Activated naive CD8-positive, alpha-beta T cell treated with anti-CD3 and anti-CD28 coated beads, Interleukin-2, amount 10 ng/mL, durations not matched to agents 7 days and 5 days (primary cell): ENCODE measurements at places on chromosomes 6 and 20. TPM values are rescaled to one million over a fixed set of nuclear protein-coding genes. Genes with fewer than 3 reads are reported as not detected.
A peak's percentile ranks its signal among the peaks of the same experiment; 100 is the strongest.

DNA sequence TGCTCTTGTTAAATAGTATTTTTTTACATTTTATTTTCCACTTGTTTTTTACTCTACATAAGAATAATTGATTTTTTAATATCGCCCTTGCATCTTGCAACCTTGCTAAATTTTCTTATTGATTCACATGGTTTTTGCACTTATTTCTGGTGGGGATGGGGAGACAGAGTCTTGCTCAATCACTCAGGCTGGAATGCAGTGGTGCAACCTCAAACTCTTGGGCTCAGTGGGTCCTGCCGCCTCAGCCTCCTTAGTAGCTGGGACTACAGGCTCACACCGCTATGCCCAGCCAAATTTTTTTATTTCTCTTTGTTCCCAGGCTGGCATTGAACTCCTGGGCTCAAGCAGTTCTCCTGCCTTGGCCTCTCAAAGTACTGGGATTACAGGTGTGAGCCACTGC is 30.3 kb downstream of the LIN28B start:
- H3K4me3 ChIP-seq = no peak overlapping the region
- DNase-seq = no peak
- peaks cover 12% of the 10 kb centered on the region for H3K27me3 ChIP-seq
- H3K36me3 ChIP-seq = no peaks in the 10 kb centered on the region

DNA sequence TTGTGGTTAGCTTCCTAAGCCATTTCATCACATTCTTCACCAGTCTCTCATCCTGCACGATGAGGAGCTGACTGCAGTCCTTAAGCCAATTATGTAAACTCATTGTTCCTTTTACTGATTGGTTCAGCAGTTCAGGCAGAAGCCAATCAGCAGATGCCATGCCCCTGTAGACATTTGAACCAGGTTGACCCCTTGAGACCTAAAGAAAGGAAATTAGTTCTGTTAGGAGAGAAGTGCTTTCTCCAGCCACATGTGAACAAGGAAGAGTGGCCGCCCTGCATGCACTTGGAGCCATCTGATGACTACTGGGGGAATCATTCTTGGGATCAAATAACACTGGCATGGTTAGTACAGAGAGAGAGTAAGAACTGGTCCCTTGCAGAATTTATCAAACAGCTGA is 535.2 kb upstream of the ID4 start:
- no peaks in the 10 kb centered on the region for H3K4me1 ChIP-seq
- H3K27me3 ChIP-seq = no peaks in the 10 kb centered on the region
- no peak overlapping the region for H3K27ac ChIP-seq
- no peaks in the 10 kb centered on the region for H3K36me3 ChIP-seq

Gene LAMP5
- not detected for total RNA-seq

DNA sequence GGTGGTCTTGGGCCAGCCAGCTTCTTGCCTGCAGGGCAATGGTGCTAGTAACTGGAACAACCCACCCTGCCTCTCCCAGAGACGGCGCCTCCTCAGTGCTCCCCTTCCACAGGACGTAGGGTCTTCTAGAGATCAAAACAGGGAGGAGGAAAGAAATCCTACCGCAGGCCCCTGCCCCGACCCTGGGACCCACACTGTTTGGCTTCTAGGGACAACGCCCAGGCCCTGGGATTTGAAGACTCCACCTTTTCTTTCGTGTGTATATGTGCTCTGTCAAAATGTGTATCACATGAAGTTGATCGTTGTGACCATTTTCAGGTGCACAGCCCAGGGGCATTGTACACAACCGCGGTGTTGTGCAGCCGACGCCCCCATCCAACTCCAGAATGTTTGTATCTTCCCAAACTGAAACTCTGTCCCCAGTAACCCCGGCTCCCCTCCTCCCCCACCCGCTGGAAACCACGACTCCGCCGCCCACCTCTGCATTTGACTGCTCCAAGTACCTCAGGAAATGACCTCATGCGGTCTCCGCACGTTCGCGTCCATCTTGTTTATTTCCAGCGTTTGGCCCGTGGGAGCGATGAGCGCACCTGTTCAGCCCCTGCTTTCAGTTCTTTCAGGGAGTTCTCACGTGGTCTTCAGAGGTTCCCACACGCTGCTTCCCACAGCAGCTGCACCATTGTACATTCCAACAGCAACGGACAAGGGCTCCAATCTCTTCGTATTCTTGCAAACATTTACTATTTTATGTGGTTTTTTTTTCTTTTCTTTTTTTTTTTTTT is 3.4 kb upstream of the BHLHE23 start:
- H3K4me3 ChIP-seq = peak overlapping the region; percentile 90
- peaks cover 72% of the 10 kb centered on the region for H3K27me3 ChIP-seq
- peaks cover 11% of the 10 kb centered on the region for H3K4me1 ChIP-seq
- peak overlapping the region; percentile 70 for H3K27ac ChIP-seq
- DNase-seq = peak; percentile 74

Gene SOX18
- total RNA-seq = 0.30 TPM

Gene TCP11
- not detected for total RNA-seq

DNA sequence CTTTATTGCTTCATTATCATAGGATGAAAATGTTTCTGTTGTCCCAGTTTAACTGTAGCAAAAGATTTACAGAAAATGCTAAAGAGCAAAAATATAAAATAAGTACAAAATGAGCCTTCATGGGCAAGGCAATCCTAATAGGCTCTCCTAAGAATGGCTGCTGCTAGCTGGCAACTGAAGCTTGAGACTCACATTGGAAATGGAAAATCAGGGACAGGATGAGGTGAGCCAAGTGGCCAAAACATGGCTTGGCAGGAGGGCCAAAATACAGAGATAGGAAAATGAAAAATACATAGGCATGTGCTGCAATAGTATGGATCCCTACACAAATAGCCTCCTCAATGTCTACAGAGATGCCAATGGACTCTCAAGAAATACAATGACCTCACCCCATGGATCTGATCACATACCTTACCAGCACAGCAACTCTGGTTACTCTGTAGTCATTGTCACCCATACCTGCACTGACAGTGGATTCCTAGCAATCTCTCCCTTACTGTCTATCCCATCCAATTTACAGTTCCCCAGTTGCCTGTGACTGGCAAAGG is 105.4 kb downstream of the DST start:
- H3K27me3 ChIP-seq = peaks cover under 1% of the 10 kb centered on the region
- no peaks in the 10 kb centered on the region for H3K4me1 ChIP-seq
- H3K27ac ChIP-seq = no peak overlapping the region
- no peak overlapping the region for H3K4me3 ChIP-seq
- DNase-seq = no peak

Gene PKHD1
- not detected for total RNA-seq

DNA sequence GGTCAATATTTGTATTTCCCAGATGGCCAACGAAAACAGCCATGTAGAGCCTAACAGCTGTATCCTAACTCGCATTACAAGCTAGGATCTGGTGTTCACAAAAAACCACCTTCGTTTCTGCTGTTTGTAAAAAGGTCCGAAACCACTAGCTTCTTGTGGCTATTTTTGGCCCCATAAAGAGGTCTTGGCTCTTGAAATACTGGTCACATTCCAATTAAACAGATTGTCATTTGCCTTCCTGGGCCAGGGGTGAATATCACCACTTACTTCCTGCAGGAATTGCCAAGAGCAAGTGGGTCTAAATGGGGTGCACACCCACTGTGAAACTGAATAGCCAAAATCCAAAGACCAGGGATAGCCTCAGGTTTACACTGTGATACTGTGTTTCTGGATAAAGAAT is 48.2 kb downstream of the TSHZ2 start:
- H3K36me3 ChIP-seq = no peaks in the 10 kb centered on the region
- no peak for DNase-seq
- peaks cover 11% of the 10 kb centered on the region for H3K4me1 ChIP-seq
- no peak overlapping the region for H3K27ac ChIP-seq
- no peaks in the 10 kb centered on the region for H3K27me3 ChIP-seq

GRCh38 chr6:16767765-16768476 is 6.7 kb upstream of the ATXN1 start:
- H3K27me3 ChIP-seq = no peaks in the 10 kb centered on the region
- H3K4me3 ChIP-seq = no peak overlapping the region
- DNase-seq = no peak
- peaks cover 59% of the 10 kb centered on the region for H3K4me1 ChIP-seq

DNA sequence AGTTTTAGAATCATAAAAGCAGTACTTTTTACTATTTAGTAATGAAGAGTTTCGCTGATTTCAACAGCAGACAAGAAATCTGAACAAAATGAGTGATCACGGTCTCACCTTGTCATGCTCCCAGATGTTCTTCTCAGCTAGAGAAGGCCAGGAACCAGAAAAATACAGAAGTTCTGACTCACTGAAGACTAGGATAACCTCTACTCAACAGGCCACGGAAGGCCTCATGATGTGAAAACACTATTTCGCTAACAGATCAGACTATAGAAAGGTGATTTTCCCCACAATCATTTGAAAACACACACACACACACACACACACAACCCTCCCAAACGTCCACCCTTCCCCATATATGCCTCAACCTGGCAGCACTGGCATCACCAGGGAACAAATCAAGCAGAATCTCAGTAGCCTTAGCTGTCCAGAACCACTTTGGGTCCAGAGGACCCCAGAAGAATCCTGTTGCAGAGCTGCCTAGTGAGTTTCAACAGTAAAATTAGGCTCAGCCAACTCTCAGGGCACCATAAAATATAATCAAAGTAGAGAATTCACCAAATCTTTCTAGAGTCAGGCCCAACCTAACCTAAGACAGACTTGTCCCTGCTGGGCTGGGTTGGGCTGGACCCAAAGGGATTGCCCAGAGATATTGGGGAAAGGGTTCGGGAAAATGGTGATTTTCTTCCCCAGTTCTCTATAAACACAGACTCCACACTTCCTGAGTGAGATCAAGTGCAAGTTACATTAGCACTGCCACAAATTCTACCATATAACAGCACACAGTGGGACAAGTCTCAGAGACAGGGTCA is 7.9 kb downstream of the EXOC2 start:
- peaks cover 9% of the 10 kb centered on the region for H3K36me3 ChIP-seq
- DNase-seq = no peak
- peaks cover 34% of the 10 kb centered on the region for H3K4me1 ChIP-seq
- peak overlapping the region; percentile 83 for H3K27ac ChIP-seq

DNA sequence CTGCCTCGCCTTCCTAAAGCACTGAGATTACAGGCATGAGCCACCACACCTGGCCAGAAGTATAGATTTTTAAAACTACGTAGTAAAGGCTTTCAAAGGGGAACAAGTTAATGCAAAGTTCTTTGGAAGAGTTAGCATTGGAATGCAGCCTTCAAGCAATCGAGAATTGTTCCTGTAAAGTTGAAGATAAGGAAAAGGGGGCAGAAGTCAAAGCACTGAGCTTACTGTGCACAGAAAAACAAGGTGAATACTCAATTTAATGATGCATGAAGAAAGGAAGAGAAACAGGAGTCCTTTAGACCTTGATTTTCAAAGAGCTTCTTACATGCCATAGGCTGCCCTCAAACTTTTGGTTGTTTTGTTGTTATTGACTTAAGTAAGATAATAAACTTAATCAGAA is 29.1 kb upstream of the LGSN start:
- H3K4me3 ChIP-seq = no peak overlapping the region
- peaks cover 25% of the 10 kb centered on the region for H3K4me1 ChIP-seq
- no peak overlapping the region for H3K27ac ChIP-seq
- H3K27me3 ChIP-seq = peaks cover 35% of the 10 kb centered on the region

DNA sequence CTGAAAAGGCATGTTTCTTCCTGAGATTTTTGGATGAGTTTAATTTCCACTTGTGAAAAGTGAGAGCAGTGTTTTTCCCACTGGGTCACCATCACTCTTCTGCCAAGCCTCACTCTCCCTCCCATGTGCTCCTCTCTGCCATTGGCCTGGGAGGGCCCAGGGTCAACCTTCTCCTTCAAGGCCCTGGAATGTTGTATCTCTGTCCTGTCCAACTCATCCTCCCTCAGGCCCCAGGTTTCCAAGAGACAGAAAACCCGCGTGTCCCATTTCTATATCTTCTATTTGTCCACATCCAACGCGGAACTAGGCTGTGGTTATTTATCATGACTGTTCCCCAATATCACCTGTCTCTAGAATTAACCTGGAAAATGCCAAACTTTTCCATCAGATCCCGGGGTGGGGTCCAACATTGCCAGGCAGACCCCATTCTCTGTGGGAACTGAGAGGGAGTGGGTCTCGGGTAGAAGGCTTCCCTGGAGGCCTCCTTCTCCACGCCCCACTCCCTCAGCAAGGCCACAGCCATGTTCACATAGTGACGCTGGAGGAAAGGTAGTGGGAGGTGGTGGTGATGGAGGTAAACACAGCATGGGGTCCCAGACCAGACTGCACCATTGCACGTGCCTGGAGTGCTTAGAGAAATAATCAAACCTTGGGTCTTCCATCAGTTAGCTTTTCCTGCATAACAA is 173.5 kb downstream of the SCP2D1 start:
- no peaks in the 10 kb centered on the region for H3K36me3 ChIP-seq
- no peak for DNase-seq
- no peaks in the 10 kb centered on the region for H3K27me3 ChIP-seq
- no peaks in the 10 kb centered on the region for H3K4me1 ChIP-seq
